T-helper 1 cell (primary cell): ENCODE measurements at places on chromosomes 5 and 9.

- no peak for DNase-seq
Observed at GRCh38 chr5:158701007-158701391, 398.7 kb downstream of the EBF1 start.

GRCh38 chr9:38336341-38336740, 56.2 kb upstream of the ALDH1B1 start:
- no peak for DNase-seq

DNA sequence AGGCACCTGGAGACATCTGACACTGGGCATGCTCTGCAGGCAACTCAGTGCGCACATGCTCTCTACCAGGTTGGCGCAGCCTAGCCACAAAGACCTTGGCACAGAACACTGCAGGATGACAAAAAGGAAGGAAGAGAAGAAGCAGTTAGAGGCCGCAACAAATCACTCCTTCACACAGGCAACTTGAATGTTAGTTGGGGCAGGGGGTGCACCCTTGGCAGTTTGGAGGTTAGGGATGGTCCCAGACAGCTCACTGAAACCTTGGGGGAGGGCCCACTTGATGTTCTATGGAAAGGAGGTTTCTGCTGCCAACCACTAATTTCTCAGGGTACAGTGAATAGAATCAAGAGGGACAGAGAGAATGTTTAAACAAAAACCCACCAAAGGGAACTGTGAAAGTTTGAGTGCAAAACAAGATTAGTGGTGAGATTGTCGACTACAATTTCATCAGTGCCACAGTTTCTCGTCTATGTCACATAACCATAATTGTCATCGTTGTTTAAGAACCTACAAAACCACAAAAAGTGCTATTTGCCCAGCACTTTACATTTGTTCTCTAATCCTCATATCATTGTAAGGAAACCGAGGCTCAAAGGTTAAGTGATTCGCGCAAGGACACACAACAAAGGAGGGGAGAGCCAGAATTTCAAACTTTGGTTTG, 48.7 kb downstream of the FBXW11 start:
- DNase-seq, result no peak

GRCh38 chr5:15621094-15621493, 121.1 kb downstream of the FBXL7 start:
- no peak for DNase-seq

- no peak for DNase-seq
Observed at GRCh38 chr5:123783421-123783820, 271.4 kb downstream of the CSNK1G3 start.

DNA sequence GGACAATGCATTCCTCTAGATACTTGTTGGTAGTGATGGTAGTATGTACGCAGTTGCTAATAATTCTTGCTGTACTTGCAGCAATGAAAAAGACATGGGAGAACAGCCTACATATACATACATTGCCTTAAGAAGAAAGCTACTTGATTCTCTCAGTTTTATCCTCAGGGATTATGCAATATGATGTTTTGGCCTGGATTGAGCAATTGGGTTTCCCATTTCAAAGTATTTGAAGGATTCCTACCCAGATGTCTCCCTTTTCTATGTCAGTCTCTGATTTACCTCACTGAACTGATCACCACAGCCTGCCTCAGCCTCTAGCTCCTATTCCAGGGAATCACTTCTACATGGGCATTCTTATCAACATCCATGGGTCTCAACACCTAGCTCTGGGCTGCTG, 210.1 kb upstream of the CDH10 start:
- no peak for DNase-seq

DNA sequence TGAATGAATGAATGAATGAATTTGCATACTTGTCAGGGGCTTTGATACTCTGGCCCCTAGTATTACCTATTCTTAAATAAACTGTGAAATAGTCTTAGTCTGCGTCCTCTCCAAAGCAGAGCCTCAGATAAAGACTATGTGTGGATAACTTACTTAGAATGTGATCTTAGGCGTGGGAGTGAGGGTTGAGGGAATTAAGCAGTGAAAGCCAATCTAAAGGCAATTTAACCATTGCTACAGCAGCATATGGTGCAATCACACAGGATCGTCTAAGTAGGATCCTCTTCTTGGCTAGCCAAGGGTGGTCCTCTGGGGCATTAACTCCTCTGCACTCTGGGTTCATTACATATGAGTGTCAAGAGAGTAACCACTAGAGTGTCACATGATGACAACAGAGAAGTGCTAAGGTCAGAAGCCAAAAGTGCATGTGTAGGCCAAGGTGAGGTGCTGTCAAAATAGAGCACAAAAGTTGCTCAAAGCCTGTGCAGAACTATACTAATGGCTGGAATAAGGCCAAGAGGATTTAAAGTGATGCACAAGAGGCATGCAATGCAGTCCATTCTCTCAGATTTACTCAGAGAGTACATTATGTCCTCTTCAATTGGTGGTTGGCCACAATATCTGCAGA, 274.4 kb upstream of the SEMA6A start:
- no peak for DNase-seq

- peak; percentile 49 for DNase-seq
Observed at GRCh38 chr9:130243015-130243881, 22.3 kb upstream of the HMCN2 start.

GRCh38 chr5:61578858-61579503, 246.9 kb downstream of the ZSWIM6 start:
- no peak for DNase-seq

GRCh38 chr5:108703313-108703712, 44.4 kb upstream of the FER start:
- no peak for DNase-seq

GRCh38 chr5:179163236-179164155, 103.3 kb downstream of the ZNF354C start:
- DNase-seq, result no peak

DNA sequence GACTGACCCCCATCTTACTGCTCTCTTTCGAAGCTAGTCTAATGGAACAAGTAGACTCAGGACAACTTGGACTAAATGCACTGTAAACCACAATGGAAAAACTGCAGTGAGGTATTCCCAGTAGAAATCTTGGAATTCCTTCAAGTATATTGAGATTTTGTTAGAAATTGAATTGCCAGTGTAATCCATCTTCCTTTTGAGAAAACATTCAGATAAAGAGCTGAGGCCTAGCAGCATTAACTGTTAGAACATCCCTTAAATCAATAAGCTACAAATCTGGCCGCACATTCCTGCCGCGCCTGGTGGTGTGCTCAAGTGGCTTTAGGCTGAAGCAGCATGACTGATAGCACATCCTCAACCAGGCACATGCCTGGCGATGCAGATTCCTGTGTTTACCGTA, 29.3 kb downstream of the PPIC start:
- no peak for DNase-seq
